ENCODE measurements at places on chromosomes 7 and 10. TPM values are rescaled to one million over a fixed set of nuclear protein-coding genes. Genes with fewer than 3 reads are reported as not detected.

DNA sequence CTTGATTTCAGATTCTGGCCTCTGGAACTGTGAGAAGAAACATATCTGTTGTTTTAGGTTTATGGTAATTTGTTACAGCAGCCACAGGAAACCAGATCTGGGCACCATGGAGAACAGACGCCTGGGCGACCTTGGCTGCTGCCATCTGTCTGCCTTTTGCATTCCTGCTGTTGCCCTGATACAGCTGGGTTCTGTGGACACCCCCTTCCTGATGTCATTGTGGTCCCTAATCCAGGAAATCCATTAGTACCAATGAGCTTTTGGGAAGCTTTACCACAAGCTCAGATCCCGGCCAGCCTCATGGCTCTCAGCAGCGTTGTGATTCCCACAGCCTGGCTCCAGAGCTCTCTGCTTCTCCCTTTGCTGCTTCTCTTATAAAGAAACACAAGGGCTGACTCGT lies 174.2 kb upstream of the NPS start:
- no peak for DNase-seq
- H3K27ac ChIP-seq, result no peak overlapping the region
- no peak overlapping the region for H3K4me3 ChIP-seq

- no peaks in the 10 kb centered on the region for H3K36me3 ChIP-seq
- no peak overlapping the region for H3K27ac ChIP-seq
- H3K4me1 ChIP-seq, result no peaks in the 10 kb centered on the region
- DNase-seq, result no peak
These were observed 259.6 kb upstream of the POM121L12 start for GRCh38 chr7:52775876-52776275.

DNA sequence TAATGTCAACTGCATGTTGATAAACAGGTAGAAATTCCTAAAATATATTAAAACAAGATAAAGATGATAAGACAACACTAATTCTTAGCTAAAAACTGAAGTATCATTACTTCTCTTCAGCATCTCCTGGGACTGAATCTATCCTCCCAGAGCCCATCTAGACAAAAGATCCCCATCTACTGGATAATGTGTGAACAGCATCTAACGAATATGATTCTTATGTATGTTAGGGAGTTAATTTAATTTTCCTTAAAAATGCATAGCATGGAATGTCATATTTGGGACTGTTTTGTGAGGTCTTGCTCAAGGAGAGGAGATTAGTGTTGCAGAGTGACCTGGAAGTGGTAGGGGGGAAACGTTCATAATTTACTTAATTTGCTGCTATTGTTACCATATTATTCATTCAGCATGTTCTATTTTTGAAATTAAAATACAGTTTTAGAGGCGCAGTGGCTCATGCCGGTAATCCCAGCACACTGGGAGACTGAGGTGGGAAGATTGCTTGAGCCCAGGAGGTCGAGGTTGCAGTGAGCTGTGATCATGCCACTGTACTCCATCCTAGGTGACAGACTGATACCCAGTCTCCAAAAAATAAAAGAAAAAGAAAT lies 305.1 kb upstream of the CSTF2T start:
- peak; percentile 34 for DNase-seq
- peaks cover 4% of the 10 kb centered on the region for H3K27me3 ChIP-seq
- no peaks in the 10 kb centered on the region for H3K4me1 ChIP-seq
- H3K27ac ChIP-seq, result no peak overlapping the region

DNA sequence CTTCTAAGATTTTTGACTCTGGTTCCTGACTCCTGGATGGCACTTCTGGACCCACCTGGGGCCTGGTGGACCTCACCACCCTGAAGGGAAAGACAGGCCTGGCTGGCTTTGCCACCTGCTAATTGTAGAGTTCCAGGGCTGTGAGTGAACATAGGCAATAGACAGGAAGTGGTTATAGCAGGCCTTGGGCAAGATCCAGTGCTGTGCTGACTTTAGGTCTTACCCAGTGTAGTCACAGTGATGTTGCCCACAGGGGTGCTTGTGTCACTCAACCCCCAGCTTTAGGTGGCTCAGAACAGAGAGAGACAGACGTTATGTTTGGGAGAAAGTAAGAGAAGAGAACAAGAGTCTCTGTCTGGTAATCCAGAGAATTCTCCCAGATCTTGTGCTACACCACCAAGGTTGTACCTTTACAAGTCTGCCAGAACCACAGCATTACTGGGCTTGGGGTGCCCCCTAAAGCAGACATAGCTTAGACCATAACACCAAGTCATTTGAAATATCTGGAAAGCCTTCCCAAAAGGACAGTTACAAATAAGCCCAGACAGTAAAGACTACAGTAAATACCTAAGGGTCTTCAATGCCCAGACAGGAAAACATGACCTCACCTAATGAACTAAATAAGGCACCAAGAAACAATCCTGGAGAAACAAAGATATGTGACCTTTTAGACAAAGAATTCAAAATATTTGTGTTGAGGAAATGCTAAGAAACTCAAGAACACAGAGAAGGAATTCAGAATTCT lies 303.4 kb downstream of the PCLO start:
- H3K36me3 ChIP-seq, result no peaks in the 10 kb centered on the region

DNA sequence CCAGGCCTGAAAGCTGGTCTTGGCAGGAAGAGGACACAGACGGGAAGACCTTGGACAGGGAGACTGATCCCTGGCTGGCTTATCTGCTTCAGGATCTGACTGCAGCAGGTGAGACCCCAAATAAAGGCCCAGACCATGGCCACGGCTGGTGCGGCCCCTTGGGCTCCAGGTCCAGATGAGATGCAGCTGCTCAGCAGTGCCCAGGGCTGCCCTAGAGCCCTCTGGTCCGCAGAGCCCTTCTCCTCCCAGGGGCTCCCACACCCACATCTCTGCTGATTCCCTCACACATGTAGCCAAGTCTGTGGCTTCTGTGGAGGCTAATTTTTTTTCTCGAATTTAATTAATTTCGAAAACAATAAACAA lies 46.3 kb downstream of the VIPR2 start:
- H3K27me3 ChIP-seq, result no peaks in the 10 kb centered on the region
- H3K27ac ChIP-seq, result no peak overlapping the region
- no peak for DNase-seq
- peaks cover 13% of the 10 kb centered on the region for H3K36me3 ChIP-seq

DNA sequence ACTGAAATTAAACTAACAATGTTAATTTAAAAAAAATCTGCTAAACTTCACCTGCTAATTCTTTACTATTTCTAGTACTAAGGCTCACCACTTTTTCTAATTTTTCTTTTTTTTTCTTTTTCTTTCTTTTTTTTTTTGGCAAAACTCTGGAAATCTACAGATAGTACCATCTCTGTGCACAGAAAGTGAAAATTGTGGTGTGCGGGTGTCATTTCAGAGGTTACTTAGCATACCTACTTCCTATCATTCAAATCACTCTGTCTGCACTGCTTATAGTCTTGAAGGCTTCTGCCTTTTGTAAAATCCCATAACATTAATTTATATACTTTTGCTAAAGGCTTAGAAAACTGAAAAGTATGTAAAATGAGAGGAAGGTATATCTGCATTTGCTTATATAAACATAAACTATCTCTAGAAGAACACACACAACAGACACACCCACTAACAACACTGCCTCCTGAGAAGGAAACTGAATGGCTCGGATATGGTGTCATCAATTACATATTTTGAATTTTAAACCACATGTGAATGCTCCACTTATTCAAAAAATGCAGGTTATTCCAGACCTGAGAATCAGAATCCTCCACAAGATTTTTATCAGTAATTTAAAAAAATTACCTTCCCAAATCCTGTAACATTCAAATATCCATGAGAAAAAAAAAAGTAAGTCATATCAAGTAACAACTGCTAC lies 229.5 kb downstream of the PARD3 start:
- DNase-seq, result no peak
- peaks cover 75% of the 10 kb centered on the region for H3K4me1 ChIP-seq
- peaks cover 7% of the 10 kb centered on the region for H3K36me3 ChIP-seq
- no peak overlapping the region for H3K4me3 ChIP-seq
- H3K27me3 ChIP-seq, result no peaks in the 10 kb centered on the region

DNA sequence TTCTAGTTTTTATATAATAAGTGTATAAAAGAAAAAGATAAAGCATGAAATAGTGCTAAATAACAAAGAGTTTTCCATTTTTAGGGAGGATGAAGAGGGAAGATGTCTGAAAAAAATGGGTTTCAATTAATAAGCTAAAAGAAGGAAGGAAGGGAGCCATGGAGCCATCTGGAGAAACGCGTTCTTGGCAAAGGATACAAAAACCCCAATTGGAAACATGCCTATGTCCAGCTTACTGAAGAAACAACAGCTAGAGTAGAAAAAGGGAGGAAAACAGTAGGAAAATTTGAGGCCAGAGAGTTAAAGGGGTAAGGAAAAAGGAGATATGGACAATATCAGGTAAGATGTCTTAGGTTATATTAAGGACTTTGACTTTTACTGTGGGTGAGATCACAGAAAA lies 416.2 kb upstream of the GHITM start:
- H3K36me3 ChIP-seq, result peaks cover 8% of the 10 kb centered on the region
- H3K4me3 ChIP-seq, result no peak overlapping the region
- H3K27me3 ChIP-seq, result no peaks in the 10 kb centered on the region
- no peak overlapping the region for H3K27ac ChIP-seq

DNA sequence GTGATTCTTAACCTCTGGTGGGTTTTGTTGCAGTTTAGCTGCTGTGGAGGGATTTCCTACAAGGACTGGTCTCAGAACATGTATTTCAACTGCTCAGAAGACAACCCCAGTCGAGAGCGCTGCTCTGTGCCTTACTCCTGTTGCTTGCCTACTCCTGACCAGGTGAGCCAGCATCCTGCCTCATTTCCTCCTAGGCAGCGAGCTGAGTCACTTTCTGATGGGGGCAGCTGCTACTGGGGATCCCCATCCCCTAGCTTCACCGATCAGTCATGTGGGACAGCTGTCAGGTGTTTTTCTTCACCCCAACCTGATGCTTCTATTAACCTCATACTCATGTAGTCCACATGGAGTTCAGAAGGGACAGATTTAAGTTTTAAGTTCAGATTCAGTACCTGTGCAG lies 21.7 kb upstream of the SMO start:
- H3K36me3 ChIP-seq, result no peaks in the 10 kb centered on the region
- H3K4me1 ChIP-seq, result no peaks in the 10 kb centered on the region
- no peak for DNase-seq
- no peak overlapping the region for H3K27ac ChIP-seq

GRCh38 chr7:151754142-151754590 lies 122.7 kb downstream of the PRKAG2 start:
- H3K27me3 ChIP-seq, result no peaks in the 10 kb centered on the region
- H3K4me3 ChIP-seq, result peak overlapping the region; percentile 46
- H3K36me3 ChIP-seq, result peaks cover 10% of the 10 kb centered on the region
- peaks cover 62% of the 10 kb centered on the region for H3K4me1 ChIP-seq

DNA sequence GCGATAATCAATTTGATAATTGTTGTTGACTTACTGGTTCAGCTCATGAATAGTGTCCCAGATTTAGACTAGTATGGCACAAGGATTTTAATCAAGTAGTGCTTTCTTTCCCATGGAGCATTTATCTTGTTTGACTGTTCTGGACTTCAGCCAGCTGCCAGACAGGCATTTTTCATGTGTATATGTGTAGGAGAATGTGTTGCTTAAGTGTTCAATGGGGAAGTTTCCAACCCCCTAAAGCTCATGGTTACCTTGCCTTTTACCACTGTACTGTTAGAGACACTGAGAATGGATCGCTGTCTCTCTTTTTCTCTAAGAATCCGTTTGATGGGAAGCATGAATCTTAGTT lies 103.9 kb downstream of the LRRC4 start:
- peak overlapping the region; percentile 67 for H3K27ac ChIP-seq
- no peak for DNase-seq
- peaks cover 32% of the 10 kb centered on the region for H3K4me1 ChIP-seq
- H3K4me3 ChIP-seq, result no peak overlapping the region

GRCh38 chr10:4998671-4999070 lies 5.0 kb downstream of the AKR1C2 start:
- no peak for DNase-seq
- no peaks in the 10 kb centered on the region for H3K36me3 ChIP-seq
- H3K4me3 ChIP-seq, result no peak overlapping the region
- H3K27ac ChIP-seq, result no peak overlapping the region
- H3K4me1 ChIP-seq, result no peaks in the 10 kb centered on the region
- H3K27me3 ChIP-seq, result peaks cover 10% of the 10 kb centered on the region

CDC14C gene
- total RNA-seq, result not detected

DNA sequence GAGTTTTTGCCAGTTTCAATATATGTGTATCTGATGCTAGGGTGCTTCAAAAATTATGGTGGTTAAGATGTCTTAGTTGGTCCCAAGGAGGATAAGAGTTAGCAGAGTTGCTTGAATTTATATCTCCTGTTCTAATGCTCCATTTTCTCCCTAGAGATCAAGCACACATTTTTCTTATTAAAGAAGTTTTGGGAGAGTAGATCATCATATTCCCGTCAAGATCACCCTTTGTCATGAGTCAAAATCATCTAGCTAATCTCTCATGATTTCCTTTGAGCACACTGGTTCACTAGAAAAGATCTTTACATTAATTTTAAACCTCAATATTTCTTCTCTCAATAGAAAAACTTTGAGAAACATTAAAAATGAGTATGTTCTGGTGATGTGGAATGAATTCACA lies 429.9 kb upstream of the SEMA3A start:
- H3K4me3 ChIP-seq, result no peak overlapping the region
- DNase-seq, result no peak
- H3K27me3 ChIP-seq, result no peaks in the 10 kb centered on the region
- no peak overlapping the region for H3K27ac ChIP-seq

GSTO2 gene
- total RNA-seq, result 2.7 TPM

POLR2J2 gene
- 7.4 TPM for total RNA-seq

SPAM1 gene
- total RNA-seq, result not detected

BTBD16 gene
- not detected for total RNA-seq

DNA sequence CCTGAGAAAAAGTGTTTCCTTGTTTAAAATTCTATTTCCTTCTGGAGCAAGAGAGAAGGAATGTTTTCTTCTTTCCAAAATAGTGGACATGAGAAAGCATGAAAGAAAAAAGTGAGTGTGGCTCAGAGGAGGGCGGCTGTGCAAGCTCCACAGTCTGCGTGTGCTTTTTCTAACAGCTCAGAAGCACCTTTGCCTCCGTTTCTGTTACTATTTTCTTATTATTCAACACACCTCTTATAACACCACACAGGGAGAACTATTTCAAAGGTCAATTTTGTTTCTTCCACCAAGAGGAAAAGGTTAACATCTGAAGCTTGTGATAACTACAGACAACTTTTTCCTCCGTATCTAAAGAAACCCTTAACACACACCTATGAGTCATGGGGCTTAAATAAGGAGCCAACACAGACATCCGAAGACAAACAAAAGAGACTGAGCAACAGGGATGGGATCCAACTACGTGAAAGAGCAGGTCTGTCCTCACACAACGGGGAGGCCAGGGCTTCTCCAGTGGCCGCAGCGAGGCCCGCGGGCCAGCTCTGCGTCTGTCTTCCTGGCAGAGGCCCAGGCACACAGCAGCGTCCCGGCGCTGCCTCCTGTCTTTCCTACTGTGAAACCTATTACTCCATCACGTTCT lies 36.2 kb upstream of the NCAPG2 start:
- H3K27me3 ChIP-seq, result peaks cover 4% of the 10 kb centered on the region
- peak overlapping the region; percentile 95 for H3K27ac ChIP-seq
- peaks cover 41% of the 10 kb centered on the region for H3K36me3 ChIP-seq

GRCh38 chr7:12814107-12814506 lies 126.7 kb downstream of the ARL4A start:
- no peaks in the 10 kb centered on the region for H3K36me3 ChIP-seq
- H3K4me3 ChIP-seq, result no peak overlapping the region
- no peak for DNase-seq
- no peaks in the 10 kb centered on the region for H3K4me1 ChIP-seq
- H3K27me3 ChIP-seq, result peaks cover 2% of the 10 kb centered on the region

Measured in HFFc6 (cell line).